NCI-H524 (cell line): ENCODE measurements at places on chromosomes 1 and 21.

- DNase-seq: no peak
These were observed 260.5 kb downstream of the DYRK1A start for GRCh38 chr21:37627074-37627473.

DNA sequence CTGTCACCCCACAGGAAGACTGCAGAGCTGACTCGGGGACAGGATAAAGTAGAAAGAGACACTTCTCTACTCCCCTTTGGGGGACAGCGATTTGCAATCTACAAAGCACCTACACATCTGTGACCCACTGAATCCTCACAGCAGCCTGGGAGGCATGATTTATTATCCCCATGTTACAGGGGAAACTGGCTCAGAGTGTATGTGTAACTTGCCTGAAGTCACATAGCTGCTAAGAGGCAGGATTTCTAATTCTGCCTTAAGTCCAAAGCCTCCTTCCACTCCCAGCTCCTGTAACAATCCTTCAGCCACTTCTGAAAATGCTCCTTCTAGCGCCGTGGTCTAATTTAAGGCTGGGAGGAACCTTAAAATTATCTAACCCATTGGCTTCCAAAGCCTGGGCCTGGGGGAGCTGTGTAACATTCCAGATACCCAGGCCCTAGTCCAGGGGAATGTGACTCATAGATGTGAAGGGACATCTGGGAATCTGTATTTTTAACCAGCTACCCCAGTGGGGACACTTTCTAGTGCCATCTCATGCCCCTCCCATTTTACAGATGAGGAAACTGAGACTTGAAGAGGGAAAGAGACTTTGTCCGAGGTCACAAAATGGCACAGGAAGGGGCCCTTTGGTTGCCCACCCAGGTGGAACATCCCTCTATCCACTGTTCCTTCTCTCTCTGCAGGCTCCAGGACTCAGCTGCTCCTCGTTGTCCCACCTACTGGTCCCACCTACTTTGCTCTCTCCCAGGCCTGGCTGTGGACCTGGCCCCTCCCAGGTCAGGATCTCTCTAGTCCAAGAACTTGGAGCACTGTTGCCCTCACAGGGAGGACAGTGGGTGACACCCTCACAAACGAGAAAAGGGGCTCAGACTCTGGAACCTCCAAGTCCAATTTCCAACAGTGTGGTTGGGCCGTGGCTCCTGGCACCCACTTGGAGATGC lies 48.9 kb downstream of the AHDC1 start:
- no peak for DNase-seq

DNA sequence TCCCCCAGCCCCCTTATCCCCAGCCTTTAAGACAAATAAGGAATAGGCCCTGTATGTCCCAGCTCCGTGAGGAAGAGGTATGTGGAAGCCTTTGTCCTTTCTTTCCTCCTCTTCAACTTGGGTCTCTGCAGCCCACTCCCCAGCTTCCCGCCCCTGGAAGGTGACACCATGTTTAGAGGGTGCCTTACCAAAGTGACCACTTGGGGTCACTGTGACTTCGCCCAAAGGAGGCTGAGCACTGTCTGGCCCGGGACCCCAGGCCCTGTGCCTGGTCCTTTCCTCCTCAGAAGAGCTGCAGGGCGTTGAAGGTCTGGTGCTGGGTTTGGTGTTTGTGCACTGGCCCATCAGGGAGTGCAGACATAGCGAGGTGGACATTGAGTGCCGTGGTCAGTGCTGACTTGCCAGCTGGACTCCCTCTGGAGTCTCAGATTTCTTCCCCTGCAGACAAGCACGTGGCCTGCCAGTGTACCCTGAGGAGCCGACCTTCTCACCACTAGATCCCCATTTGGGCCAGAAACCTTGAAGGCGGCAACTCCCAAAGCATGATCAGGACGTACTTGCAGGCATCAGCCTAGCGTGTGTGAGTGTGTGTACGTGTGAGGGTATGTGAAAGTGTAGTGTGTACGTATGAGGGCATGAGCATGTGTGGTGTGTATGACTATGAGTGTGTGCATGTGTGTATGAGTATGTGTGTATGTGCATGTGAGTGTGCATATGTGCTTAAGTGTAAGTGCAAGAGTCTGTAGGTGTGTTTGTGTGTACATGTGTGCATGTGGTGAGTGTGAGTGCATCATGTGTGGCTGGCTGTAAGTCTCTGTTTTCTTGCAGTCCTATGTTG lies 181.4 kb upstream of the KIAA0040 start:
- peak; percentile 38 for DNase-seq

GRCh38 chr1:233357595-233358397 lies 30.3 kb downstream of the MAP3K21 start:
- DNase-seq: no peak

DNA sequence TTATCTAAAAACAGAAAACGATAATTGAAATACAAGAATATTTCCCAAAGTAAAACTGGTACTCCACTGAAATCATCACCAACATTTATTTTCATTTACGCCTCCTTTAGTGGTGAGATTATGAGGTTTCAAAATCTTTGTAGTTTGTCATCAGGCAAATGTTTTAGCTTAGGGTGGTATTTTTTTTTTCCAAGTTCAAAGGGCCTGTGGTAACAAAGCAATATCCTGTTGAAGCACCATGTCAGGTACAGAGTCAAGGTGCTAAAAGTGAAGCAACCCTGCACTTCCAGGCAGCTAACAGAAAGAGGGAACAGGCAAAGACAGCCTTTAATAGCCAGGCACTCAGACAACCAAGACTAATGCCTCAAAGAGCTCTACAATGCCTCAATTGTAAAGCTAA lies 89.2 kb downstream of the JAK1 start:
- no peak for DNase-seq

GRCh38 chr1:215765833-215766232 lies 198.7 kb downstream of the KCTD3 start:
- no peak for DNase-seq

DNA sequence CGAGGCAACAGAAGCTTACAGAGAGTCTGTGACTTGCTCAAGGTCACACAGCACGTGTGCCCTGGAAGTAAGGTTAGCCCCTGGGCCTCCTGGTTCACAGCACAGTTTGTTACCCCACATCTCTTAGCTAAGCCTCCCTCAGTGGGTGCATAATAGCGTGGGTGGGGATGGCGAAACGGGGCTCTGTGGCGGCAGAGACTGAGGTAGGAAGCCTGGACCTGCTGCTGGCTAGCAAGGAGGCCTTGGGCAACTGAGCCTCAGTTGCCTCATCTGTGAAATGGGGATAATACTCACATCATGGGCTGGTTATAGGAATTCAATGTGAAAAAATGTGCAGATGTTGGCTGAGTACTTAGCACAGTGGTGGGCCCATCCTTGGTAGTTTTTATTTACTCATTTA lies 596 bp downstream of the PADI4 start:
- DNase-seq: no peak

DNA sequence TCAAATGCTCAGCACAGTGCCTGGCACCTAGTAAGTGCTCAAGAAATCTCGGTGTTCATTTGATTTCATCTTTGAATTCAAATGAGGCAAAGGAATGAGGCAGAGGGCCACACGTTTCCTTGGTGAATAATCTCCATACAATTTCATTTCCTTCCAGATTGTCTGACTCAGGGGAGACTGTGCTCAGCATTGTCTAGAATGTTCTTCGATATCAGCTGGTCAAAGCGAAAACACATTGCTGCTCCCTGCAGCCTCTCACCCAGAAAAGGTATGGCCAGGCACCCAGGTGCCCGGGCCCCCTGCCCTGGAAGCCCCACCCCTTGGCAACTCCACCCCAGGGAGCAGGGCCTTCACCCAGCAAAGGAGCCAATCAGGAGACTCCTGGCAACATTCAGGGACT lies 55.8 kb downstream of the FBXO2 start:
- no peak for DNase-seq

- DNase-seq: no peak
These were observed 56.0 kb downstream of the CD46 start for GRCh38 chr1:207807690-207808321.

DNA sequence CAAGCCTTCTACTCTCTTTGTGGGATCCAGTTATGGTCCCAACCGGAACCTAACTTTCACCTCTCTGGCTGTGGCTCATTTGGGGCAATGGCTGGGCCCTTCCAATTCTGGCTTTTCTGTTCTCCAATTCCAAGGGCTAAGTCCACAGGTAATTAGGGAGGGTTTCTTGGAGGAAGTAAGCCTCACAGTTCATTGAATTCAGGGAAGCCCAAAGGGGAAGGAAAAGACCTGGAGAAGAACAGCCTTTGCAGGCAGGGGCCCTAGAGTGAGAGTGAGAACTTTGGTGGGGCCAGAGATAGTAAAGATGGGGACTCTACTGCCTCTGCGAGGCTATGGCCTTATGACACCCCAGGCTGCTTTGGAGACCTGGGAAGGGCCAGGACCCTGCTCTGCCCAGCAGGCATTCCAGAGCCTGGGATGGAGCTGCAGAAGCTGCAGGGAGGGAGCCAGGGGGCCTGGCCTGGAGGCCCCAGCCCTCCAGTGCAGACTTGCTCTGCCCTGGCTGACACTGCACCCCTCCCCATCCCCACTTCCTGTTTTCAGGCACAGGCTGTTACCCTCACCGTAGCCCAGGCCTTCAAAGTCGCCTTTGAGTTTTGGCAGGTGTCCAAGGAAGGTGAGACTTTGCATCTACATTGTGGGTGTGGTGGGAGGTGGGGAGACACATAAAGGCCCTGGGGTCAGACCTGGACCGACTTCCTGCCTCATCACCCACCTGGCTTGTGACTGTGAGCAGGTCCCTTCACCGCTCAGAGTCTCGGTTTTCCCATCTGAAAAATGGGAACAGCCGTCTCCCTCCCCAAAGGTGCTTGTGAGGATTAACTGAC lies 18.9 kb downstream of the LDLRAP1 start:
- no peak for DNase-seq

GRCh38 chr1:174963529-174964125 lies 36.1 kb upstream of the CACYBP start:
- DNase-seq: no peak

- no peak for DNase-seq
These were observed 35.4 kb upstream of the ARF1 start for GRCh38 chr1:228047183-228047466.

DNA sequence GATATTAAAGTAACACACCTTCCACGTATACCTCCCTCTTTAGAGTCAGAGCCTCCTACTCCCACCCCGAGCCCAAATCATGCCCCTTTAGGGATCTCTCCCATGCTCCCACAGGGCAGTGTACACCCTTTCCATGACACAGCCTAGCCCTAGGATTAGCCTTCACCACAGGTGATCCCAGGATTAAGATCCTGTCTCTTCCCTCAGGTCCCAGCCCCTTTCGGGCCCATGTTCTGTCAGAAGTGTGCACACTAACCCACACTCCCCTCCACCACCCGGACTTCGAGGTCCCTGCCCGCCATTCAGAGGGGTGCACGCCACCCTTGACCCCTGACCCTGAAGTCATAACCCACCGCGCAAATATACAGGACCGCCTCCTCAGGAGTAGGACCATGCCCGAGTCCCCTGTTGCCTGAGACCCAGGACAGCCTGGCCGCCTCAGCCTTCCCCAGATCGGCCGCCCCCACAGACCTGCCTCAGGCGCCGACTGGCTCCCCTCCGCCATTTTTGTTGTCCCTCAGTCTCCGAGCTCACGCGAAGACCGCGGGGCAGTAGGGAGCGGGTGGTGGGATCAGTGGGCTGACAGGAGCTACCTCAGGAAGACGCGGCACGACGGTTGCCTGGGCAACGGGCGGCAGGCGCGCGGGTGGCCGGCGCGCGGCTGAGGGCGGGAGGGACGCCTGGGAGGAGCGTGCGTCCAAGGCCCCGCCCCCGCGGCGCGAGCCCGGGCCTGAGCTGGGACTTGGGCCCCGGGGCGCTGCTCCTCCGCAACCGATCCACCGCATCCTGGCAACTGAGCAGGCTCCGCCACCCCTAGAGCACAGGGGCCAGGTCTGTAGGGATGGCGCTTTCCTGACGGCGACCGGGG lies at the start of gene AGBL4:
Gene AGBL4 (minus strand): TSS at position 663 of the 868 bp plus-strand sequence.
- peak; percentile 85 for DNase-seq

DNA sequence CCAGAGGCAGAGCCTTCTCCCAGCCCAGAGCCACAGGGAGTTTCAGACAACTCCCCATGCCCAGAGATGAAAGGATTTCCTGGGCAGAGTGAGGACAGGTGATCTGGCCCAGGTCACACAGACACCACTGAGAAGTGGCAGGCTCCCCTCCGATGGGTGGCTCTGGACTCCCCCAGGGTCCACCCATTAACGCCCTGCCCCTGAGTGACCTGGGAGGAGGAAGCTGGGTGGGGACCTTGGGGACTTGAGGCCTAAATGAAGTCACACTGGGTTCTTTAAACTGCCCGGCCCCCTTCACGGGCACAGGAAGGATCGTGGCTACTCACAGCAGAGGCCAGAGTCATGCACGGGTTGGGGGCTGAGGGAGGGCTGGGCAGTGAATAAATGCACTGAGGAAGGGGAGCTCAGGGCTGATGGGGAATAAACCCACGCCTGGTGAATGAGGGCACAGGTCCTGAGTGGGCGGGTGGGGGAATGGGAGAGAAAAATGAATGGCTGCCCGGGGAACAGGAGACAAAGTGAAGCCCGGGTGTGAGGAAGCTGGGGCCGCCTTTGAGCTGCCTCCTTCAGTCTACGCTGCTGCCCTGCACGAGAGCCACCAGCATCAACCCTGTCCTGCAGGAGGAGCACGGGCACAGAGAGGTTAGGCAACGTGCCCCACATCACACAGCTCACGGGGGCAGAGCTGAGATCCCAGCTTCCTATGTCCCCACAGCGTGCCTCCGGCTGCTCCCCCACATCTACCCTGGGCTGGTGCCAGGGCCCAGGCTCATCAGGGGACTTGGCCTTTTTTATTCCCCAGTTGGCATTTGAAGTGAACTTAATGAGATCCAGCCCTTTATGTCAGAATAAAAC lies 404.3 kb downstream of the MATN1 start:
- no peak for DNase-seq

DNA sequence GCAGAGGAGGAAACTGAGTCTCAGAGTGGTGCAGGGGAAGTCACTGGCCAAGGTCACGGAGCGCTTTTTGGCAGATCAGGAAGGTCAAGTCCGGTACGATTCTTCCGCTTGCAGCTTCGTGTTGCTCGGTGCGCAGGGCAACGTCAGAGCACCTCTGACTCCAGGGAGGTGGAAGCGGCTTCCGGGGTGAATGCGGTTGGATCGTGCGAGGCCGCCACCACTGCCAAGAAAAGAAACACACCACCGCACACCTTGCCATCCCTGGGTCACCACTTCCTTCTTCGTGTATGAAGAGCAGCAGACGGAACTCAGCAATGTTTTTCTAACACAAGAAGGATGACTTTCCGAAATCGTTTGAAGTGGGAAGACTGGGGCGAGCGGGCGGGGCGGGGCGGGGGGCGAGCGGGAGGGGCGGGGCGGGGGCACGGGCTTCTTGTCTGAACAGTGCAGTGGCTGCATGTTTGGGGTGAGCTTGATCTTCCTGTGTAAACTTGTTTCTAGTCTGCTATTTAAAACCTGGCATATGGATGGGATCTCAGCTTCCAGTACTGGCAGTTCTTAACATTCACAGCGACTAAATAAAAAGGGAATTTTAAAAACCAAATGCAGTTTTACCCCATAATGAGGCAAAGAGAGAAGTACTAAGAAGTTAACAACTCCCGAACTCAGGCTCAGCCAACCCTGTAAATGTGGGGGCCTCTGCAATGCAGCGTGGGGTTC lies 300.0 kb downstream of the RRAGC start:
- no peak for DNase-seq
